T-helper 2 cell treated with Interferon-gamma antibody and Interleukin-4, amounts not matched to agents 100 ng/mL and 5 ng/mL, for 36 hours (primary cell): ENCODE measurements at places on chromosomes 5 and 9. TPM values are rescaled to one million over a fixed set of nuclear protein-coding genes. Genes with fewer than 3 reads are reported as not detected.

The ELAVL2 gene
- not detected in 2 replicates for total RNA-seq

The KCTD16 gene
- not detected in 2 replicates for total RNA-seq

The FAM81B gene
- total RNA-seq: not detected in 2 replicates

The OTP gene
- total RNA-seq: not detected in 2 replicates

The ROPN1L gene
- 3.7 and 4.7 TPM in 2 replicates for total RNA-seq

The ABO gene
- 2.0 and 3.2 TPM in 2 replicates for total RNA-seq

The SUSD3 gene
- total RNA-seq: 58.8 and 59.9 TPM in 2 replicates

The SLC6A3 gene
- total RNA-seq: 0.39 and 0.41 TPM in 2 replicates

The TSTD2 gene
- 14.5 and 18.2 TPM in 2 replicates for total RNA-seq

The SLC34A1 gene
- 0.07 and 0.11 TPM in 2 replicates for total RNA-seq

The SPINK13 gene
- not detected in 2 replicates for total RNA-seq

The STPG3 gene
- total RNA-seq: not detected in 2 replicates

The NR6A1 gene
- 0.25 and 0.50 TPM in 2 replicates for total RNA-seq

The SCAI gene
- 12.2 and 14.1 TPM in 2 replicates for total RNA-seq

The DBH gene
- total RNA-seq: not detected in 2 replicates

The MCTP1 gene
- total RNA-seq: not detected in 2 replicates

The WDR38 gene
- total RNA-seq: not detected in 2 replicates

The LPAR1 gene
- not detected in 2 replicates for total RNA-seq

The MPDZ gene
- not detected in 2 replicates for total RNA-seq

The EPB41L4A gene
- 0.64 and 0.70 TPM in 2 replicates for total RNA-seq

The IL9 gene
- total RNA-seq: 0.59 TPM in 1 of 2 replicates, not detected in the other

The IER5L gene
- total RNA-seq: 4.3 and 4.5 TPM in 2 replicates

The NUTM2F gene
- not detected in 2 replicates for total RNA-seq

The PCA3 gene
- total RNA-seq: not detected in 2 replicates

The PHF24 gene
- not detected in 2 replicates for total RNA-seq

The SELENOP gene
- 0.07 TPM in 1 of 2 replicates, not detected in the other for total RNA-seq

The CARTPT gene
- total RNA-seq: not detected in 2 replicates

The IDNK gene
- 9.1 and 9.7 TPM in 2 replicates for total RNA-seq

The CNTNAP3 gene
- not detected in 2 replicates for total RNA-seq

The TMEM232 gene
- 0.45 and 0.75 TPM in 2 replicates for total RNA-seq

The TSC1 gene
- total RNA-seq: 30.7 and 34.3 TPM in 2 replicates

The FREM1 gene
- not detected in 2 replicates for total RNA-seq
